ENCODE measurements at places on chromosomes 6 and 20.

DNA sequence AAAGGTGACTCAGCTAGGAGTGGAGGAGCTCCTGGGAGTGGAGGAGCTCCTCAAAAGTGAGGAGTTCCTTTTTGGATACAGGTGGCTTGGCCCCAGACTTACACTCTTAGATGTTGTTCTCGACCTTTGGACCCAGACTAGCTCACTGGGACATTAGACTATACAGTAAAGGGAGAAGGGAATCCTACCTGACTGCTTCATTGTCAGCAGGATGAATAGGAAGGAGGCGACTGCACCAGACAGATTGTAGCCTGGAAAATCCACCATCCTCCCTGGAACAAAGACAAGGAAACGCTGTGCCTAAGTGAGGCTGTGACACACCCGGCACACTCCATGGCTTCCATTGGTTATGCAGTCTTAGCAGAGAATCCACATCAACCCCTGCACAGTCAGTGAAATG is at the start of gene BTNL2:
TSS of gene BTNL2 (minus strand) at position 325 of the 400 bp plus-strand sequence. CDS start at position 267, 58 bp downstream.
- no peak for DNase-seq

DNA sequence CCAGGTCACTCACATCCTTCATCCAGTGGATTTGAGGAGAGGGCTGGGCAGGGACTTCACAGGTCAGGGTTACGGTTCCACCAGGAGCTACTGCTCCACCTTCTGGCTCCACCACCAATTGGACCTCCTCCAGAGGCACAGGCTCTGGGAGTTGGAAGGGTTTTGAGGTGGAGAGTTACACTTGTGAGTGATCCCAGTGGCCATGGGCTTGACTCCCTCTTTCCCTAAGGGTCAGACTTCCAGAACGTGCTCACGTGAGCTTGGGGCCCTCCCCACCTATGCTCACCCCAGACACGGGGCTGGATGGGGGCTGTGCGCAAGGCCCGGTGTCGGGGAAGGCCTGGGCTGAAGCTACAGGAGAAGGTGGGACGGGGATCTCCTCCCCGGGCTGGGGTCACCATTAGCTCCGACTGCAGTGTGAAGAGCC is 1.5 kb downstream of the AGER start:
- no peak for DNase-seq

DNA sequence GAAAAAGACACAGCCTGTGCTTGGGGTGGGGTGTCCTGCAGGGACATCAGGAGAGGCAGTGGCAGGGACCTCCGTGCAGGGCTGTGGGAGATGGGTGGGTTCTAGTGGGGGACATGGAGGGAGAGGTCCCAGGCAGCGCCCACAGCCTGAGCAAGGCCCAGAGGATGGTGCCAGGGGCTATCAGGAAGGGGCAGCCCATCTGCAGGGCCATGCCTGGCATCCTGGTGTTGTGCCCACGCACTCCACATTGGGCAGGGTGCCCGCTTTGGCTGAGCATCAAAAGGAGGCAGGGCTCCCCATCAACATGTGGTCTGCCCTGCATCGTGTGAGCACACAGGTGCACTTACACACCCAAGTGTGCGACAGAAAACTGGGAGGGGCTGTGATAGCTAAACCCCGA is 184.3 kb upstream of the SNX9 start:
- DNase-seq, result no peak

- no peak for DNase-seq
Measured at GRCh38 chr6:4100655-4101054, 21.7 kb upstream of the FAM217A start.

DNA sequence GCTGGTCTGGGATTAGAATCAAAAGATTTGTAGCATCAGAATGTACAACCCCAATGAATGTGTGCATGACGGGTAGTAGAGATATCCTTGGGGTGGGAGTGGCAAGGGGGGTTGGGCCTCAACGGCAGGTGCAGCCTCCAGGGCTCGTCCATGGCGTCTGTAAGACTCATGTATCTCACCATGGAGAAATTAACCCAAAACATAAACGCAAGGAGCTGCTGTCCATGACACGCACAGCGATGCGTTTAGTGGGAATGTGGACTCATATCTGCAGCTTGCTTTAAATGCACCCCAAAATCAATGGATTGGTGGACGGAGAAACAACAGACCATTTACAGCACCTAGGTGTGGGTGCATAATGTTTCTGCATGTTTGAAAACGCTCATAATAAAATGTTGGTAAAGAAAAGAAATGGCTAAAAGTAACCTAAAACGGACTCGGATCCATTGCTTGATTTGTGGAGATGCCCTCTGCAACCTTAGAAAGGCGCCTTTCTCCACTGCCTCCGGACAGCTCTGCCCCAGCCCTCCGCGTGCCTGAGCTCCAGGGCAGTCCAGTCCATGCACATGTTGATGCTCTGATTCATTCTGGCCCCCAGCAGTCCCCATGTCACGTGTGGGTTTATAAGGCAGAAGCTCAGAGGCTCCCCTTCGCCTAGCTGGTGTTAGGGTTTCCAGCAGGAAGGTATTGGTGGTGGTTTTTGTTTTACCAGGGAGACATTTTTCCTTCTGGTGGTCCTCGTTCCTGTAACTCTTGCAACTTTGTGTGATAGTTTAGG is 24.5 kb downstream of the PYGB start:
- no peak for DNase-seq

GRCh38 chr6:25641377-25641776 is 10.6 kb upstream of the SCGN start:
- no peak for DNase-seq

GRCh38 chr20:2210646-2211552 is 84.9 kb upstream of the TGM3 start:
- no peak for DNase-seq

DNA sequence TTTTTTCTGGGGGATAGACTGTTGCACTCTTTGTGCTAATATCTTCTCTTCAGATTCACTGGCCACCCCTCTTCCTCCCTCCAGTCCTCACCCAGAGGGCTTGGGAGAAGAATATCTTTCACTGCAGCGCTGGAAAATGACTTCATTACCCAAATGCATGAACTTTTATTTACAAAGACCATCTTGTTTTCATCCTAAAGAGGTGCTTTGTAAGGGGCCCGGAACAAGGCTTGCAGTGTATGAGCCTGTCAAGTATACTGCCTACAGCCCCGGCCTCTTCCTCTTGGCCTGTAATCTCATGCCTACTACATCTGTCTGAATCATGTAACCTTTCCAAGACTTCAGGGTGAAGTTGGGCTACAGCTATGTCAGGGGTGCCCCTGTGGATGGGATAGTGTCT is 554 bp upstream of the LAMA4 start:
- no peak for DNase-seq

GRCh38 chr6:127031511-127031910 is 87.0 kb upstream of the RSPO3 start:
- no peak for DNase-seq

- DNase-seq, result no peak
Measured at GRCh38 chr20:55054453-55054852, 579.1 kb downstream of the DOK5 start.

- DNase-seq, result no peak
Measured at GRCh38 chr6:80767808-80768207, 661.3 kb downstream of the BCKDHB start.

DNA sequence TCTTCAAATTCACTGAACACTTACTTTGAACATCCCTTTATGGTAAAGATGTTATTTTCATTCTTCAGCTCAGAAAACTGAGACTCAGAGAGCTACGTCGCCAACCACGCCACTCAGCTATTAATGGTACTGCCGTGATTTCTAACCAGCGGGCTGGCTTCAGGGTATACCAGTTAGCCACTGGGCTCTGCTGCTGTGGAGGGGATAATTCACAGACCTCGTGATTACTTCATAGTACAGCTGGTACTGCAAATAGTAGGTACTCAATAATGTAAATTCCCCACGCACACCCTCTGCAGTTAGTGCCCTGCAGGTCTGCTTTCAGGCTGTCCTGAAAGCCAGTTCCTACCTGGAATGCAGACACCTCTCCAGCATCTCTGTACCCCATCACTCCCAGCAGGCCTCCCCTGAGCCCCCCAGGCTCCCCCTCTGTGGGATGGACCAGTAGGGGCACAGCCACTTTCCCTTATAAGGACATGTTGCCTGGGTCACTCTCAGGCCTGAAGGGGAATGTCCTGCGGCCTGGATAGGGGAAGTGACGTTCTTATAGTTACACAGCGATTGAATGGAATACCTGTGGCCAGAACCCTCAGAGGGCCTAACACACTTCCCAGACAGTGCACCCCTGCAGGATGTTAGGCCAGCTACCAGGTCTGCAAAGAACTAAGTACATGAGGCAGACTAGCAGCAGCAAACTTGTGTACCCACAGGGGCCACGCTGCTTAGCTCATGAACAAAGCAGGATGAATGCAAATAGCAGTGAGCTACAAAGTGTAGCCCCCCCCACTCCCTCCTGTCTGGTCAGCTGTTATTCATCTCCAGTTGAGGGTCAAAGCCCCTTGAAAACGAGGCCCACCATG is 1.3 kb upstream of the OCSTAMP start:
- no peak for DNase-seq

GRCh38 chr20:37354210-37355195 is 8.6 kb downstream of the SRC start:
- DNase-seq, result no peak

GRCh38 chr20:18971574-18971973 is 158.0 kb downstream of the SCP2D1 start:
- DNase-seq, result no peak

GRCh38 chr6:41546475-41546865 is 289 bp downstream of the FOXP4 start:
- DNase-seq, result no peak

DNA sequence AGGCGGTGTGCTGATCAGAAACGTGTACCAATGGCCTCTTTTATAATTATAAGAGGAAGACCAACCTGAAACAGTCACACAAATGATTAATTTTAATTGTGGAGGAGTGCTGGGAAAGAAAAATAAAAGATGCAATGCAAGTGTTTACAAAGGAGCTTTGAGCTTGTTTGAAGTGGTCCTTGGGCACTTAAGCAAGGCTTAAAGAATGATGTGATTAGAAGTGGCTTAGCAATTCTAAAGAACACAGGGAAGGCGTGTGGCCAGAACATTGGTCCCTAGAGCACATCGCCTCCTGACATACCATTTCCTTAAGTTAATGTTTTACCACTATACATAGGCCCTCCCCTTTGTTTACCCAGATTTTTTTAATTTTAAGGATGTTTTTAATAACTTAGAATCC is 26.1 kb downstream of the PTPN1 start:
- no peak for DNase-seq

- DNase-seq, result no peak
Measured at GRCh38 chr6:116406678-116407345, 36.1 kb downstream of the DSE start.

All from T-helper 1 cell (primary cell).